MV-4-11 (cell line): ENCODE measurements at places on chromosomes 2 and 18.
A peak's percentile ranks its signal among the peaks of the same experiment; 100 is the strongest.

DNA sequence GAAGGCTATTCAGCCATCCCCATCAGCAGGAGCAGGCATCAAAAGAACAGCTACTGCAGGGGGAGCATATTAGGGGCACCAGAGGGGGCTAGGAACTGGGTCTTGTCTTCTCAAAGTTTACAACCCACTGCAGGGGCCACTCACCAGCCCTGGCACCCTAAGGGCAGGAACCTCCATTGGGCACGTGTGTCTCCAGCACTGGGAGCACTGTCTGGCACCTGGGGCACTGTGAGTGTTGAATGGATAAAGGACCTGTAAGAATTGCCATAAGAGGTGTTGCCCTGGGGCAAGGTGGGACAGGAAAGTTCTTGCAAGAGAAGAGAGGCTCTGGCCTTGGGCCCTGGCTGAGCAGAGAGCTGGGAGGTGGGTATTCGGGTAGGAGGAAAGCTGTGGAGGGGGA is 1.4 kb upstream of the STEAP3 start:
- DNase-seq, result no peak

DNA sequence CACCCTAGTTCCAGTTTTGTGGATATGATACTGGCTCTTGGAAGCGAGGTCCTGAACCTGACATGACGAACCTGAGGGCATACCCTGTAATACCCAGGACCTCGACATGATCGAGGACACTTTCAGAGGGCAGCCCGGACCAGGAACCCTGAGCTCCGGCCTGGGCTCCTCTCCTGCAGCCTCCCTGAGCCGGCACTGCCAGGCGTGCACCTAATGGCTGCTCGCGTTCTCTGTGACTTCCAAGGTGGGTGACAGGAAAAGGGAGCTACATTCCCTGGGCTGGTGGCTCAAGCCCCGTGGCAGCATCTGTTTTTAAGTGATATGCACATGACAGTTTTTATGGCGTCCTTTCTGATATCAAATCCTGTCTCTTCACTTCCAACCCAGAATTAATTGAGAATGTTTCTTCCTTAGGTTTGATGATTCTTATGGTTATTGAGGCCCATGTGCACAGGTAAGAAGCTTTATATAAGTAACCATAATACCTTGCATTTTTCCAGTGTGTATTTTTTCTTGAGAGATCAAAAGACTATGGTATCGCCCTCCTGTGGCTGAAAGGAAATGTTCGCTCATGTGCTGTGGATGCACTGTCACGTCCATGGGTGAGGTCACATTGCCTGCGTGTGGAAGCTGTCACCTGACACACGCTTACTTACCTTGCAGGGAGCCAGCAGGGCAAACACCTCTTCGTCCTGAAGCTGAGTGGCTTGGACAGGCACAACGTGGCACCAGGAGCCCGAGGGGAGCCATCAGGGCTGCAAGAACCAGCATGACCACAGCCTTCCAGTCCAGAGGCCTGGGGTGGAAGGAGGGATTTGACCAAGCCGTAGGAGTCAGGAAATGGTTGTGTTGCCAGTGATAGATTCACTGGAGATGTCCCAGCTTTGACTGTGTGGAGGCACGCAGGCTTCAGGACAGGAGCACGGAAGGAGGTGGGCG is 367.4 kb upstream of the MYT1L start:
- peak; percentile 4 for DNase-seq

DNA sequence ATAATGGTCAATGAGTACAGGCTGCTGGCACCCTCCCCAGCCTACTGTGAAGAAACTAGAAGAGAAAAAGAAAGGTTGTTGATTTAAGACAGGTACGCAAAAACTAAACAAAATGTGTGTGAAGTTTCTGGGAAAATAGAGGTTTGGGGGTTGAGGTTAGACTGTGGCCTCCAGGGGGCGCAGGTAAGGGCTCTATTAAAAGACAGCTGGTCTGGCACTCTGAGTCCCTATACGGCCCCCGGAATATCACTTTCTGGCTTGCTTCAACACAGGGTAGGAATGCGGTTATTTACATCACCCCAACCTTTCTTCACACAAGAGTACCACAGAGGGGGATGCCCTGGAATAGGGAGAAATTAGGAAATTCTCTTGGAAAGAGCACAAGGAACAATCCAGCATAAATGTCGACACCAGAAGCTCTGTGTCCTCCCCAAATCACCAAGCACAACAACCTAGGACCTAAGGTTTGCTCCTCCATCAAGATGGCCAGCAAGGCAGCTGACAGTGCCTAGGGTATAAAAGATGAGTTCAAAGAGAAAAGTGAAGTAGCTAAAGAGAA is 480.8 kb upstream of the KLHL29 start:
- no peak for DNase-seq

- no peak for DNase-seq
These were observed 292.1 kb upstream of the NRXN1 start for GRCh38 chr2:51324051-51324450.

GRCh38 chr2:180319586-180320405 is 312.7 kb upstream of the CWC22 start:
- DNase-seq, result peak; percentile 71

- no peak for DNase-seq
These were observed 352 bp upstream of the HOXD9 start for GRCh38 chr2:176122052-176122682.

- no peak for DNase-seq
These were observed 71.0 kb downstream of the GALNT14 start for GRCh38 chr2:31067259-31067658.

DNA sequence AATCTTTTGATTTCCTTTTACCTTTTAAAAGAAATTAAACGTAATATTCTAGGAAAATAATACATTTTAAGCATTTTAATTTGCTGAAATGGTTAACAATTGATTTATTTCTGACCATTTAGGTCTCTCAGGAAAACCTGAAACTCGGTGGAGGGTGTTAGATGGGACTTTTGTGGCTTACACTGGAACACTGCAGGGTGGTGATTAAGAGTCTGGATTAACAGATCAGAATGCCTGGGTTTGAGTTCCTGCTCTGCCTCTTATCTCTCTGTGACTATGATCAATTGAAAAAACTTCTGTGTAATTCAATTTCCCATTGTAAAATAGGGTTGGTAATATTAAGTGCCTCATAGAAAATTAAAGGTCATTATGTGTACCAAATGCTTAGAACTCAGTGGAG is 168.7 kb downstream of the UBE2E3 start:
- no peak for DNase-seq

- no peak for DNase-seq
These were observed 2.8 kb upstream of the TUBB6 start for GRCh38 chr18:12305211-12305610.

DNA sequence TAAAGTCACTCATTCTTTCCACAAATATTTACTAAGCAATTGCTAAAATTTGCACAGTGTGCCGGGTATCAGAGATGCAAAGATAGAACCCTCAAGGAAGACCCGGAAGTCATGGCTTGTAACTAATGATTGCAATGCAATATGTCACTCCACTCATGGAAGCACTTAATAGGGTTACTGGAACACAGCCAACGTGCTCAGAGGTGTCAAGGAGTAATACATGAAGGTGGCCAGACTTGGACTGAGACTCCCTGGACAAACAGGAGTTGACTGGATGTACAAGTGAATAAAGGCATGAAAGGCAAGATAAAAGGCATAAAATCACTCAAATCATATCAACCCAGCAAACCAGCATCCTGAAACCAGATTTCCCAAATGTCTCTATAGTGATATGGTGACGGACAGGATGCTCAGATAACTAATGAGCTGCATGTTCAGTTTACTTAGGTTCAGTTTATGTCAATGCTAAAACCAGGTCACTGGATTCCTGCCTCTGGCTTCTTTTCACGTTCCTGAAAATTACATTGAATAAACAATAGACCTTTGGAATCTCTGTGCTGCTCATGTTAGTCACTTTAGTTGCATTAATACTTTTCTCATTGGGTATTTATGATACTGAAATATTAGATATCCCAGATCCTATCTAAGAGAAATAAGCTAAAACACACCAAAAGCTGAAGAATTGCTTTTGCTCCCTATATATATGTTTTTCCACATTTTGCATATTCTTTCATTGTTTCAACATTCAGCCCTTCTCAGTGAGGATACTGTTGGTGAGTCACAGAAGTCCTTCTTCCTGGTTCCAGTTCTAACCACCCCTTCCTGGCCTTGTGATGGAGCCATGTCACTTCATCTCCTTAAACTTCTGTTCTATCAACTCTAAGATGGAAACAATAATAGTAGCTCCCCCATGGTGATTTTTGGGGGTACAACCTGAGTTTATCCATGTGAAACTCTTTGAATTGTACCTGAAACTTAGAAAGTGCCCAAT is 688.9 kb upstream of the ID2 start:
- peak; percentile 39 for DNase-seq

- no peak for DNase-seq
These were observed 52.4 kb downstream of the TNS1 start for GRCh38 chr2:217950401-217950871.

- DNase-seq, result no peak
These were observed 19.2 kb downstream of the TNS1 start for GRCh38 chr2:217983276-217984233.

DNA sequence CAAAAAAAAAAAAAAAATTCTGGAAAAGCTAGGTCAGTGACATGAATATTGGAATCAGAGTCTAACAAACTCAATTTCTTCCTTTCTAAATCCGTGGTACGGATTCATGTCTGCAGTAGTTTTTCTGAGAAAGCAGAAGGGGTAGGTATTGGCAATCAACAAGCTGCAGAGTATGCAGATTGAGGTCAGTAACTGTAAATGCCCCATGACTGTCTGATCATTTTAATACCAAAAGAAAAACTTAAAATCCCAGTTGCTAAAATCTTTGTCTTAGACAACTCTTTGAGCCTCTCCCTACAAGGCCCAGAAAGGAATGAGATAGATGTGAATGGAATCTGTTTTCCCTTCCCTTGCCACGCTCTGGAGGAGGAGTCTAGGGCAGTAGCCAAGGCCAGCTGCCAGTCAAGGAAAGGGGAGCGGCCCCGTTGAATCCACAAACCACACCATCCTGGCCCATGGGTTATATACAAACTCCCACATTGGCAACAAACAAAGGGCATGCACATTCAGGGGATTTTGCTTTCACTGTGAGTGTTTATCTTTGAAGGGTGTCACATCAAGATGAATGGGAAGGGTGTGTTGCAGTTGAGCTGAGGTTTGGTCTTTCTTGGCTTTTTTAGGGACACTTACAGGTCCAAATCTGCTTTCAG is 6.1 kb upstream of the CASP8 start:
- DNase-seq, result peak; percentile 32

DNA sequence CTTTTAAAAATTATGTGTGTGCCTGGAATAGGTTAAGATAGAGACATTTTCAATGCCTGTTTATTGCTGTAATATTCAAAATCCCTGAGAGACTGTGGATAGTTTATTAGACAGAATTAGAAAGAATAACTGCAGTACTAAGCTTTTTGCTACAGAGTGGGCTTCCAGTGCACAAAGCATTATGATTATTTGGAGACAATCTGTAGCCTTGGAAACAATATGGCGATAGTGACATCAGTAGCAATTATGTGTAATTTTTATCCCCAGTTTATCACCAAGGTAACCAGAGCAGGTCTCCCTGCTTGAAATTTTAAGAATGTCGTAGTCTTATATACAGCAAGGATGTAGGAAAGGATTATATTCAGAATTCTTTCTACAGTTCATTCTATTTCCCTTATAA is 100.0 kb downstream of the MYO3B start:
- DNase-seq, result no peak

- no peak for DNase-seq
These were observed 45.3 kb upstream of the SPAG16 start for GRCh38 chr2:213238753-213239495.

- DNase-seq, result no peak
These were observed 250.2 kb downstream of the OTX1 start for GRCh38 chr2:63300835-63301234.

DNA sequence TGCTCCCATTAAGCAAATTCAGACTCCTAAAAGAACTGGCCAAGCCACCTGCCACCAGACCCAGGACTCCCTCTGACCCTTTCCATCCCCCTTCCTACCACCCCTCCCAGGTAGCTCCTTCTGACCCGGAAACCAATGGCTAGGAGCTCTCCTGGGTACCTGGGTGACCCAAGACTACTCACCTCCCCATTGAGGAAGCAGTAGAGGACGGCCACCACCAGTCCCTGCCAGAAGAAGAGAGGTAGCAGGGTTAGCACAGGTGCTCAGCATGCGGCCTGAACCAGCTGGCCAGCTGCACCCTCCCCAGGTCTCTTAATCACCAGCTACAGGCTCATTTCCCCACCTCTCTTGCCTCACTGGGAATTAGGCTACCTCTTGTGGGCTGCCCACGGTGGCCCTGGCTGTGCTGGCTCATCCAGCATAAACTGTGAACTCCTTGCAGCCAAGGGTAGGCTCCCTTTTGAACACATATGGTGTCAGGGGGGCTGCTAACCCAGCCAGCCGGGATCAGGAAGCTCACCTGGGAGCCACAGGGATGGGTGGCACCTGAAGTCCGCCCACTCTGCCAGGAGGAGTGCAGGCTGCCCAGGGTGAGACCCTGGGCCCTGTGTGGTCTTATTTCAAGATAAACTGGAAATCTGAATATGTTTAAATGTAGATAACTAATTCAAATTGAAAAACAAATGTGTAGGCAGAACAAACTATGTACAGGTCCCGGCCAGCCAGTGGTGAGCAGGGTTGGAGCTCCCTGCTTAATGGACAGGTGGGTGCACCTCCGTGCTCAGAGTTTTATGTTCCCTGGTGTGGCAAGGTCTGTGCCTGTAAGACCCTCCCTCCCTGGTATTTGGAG is 9.9 kb downstream of the TMEM37 start:
- no peak for DNase-seq

DNA sequence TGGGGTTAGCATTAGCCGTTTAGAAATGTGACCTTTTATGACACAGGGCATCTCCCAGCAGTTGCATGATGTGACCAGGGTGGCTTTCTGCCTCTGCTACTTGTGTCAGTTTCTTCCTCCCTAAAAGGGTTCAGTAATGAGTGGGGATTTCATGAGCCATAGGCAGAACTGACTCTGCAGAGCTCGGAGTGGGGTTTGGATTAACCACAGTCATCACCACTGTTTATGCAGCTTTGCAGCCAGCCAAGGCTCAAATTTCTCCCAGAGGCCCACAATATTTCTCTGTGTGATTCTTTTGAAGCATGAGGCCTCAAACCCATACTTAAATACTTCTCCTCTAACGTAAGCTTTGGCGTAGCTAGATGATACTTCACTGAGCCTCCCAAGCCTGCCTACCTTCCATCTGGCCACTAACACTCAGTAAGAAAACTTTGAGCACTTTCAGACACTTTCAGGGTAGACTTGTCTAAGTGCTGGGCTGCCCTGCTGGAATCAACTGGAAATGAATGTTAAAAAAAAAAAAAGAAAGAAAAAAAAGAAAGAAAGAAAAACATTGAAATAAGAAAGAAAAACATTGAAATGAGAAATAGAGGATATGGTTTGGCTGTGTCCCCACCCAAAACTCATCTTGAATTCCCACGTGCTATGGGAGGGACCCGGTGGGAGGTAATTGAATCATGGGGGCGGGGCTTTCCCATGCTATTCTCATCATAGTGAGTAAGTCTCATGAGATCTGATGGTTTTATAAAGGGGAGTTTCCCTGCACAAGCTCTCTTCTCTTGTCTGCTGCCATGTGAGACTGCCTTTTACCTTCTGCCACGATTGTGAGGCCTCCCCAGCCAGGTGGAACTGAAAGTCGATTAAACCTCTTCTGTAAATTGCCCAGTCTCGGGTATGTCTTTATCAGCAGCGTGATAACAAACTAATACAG is 11.5 kb upstream of the LAPTM4A start:
- no peak for DNase-seq

GRCh38 chr18:52875725-52876124 is 535.7 kb downstream of the DCC start:
- no peak for DNase-seq
